Brain microvascular endothelial cell (primary cell): ENCODE measurements at places on chromosomes 2 and 18.

GRCh38 chr2:8015848-8016600 lies 665.8 kb upstream of the ID2 start:
- DNase-seq: no peak

- DNase-seq: no peak
Measured at GRCh38 chr2:162579986-162580385, 236.1 kb downstream of the GCA start.

- DNase-seq: no peak
Measured at GRCh38 chr18:172361-172760, 14.0 kb downstream of the USP14 start.

GRCh38 chr2:20836521-20836920 lies 13.6 kb upstream of the LDAH start:
- DNase-seq: no peak
